ENCODE measurements at places on chromosomes 4 and X.

DNA sequence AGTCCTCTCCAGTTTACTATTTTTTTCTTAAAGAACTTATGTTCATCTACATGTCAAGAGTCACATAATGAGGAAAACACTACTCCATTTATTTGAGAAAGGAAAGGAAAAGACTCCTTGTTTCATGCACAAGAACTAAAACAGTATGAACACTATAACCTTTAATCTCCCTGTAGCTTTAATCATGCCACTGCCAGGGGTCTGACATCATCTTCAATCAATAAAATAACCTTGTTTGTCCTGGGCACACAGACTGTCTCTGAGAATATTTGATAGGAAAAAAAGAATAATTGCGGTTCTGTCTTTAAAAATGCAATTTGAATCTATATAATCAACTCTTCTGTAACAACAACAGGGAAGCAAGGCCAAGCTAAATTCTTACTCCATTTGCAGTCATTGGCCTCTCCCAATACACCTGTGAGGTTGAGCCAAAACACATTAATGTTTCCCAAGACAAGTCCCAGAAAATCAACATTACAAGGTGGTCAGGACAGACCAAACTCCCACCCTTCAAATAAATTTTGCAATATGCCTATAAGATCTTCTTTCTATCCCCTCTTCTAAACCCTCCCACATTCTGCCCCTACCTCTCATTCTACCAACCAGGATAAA, 13.2 kb downstream of the AMOT start:
- DNase-seq: no peak

- DNase-seq: no peak
Observed at GRCh38 chrX:136196691-136197155, 49.4 kb downstream of the FHL1 start.

DNA sequence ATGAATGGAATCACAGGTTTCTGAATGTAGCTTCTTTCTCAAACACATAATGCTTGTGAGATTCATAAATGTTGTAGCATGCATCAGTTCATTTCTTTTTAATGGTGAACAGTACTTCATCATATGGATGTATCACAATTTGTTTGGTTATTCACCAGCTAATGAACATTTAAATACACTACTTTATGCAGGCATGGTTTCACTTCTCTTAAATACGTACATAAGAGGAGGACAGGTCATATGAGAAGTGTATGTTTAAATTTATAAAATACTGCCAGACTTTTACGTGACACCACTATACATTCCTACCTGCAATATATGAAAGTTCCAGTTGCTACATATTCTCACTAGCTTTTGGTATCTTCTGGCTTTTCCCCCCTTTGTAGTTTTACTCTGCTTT, 65.4 kb downstream of the ANKRD17 start:
- no peak for DNase-seq

GRCh38 chrX:9392445-9392844, 72.4 kb upstream of the TBL1X start:
- no peak for DNase-seq

DNA sequence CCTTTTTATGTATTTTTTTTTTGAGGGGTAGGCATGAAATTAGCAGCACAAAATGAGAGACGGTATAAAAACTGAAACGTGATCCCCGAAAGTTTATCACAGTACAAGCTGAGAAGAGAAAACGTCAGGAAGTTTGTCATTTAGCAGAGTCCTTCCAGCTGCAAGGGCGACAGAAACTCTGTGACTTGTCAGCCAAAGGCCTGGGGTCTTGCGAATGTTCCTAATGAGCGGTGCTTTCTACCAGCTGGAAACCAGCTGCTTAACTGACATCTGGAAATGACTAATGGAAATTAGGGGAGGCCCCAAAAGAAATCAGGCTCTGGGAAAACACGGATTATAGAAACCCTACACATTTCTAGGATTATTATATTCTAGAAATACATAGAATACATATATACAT, 66.5 kb downstream of the CHRNA9 start:
- no peak for DNase-seq

- DNase-seq: no peak
Observed at GRCh38 chr4:92501456-92501855, 197.7 kb downstream of the GRID2 start.

GRCh38 chr4:15955670-15956069, 7.3 kb downstream of the FGFBP2 start:
- DNase-seq: no peak

GRCh38 chr4:92253986-92254671, 49.6 kb upstream of the GRID2 start:
- no peak for DNase-seq

DNA sequence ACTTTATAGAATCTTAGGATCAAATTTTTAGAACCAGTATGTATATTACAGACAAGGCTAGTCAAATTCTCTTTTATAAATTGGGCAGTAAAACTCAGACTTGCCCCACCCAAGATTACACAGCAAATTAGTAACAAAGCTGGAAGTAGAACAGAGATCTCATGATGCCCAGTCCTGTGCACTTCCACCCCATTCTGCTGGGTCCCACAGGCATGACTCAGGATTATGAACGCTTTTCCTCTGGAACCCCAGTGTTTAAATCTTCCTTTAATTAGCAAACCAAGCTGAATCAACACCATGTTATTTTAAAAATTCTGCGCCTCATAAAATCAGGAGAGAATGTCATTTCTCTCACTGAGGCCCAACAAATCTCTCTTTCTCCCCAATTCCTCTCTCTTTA, 1.5 kb upstream of the IL13RA2 start:
- DNase-seq: no peak

DNA sequence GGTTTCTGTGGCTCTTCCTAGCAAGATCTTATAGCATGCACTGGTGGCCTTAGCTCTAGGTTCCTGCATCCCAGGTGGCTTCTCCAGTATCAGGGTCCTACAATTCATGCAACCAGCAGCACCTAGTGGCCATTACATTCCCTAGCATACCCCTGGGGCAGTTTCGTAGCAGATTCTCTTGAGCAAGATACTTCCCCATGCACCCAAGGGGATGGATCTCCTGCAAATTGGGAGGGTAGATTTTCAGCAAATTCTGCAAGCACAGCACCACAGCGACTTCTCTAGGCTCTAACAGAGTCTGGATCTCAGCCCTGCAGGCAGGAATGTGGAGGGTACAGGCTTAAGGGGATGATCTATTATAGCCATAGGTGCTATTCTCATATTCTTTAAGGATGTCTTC, 13.1 kb upstream of the SLC9B1 start:
- peak; percentile 38 for DNase-seq

GRCh38 chr4:81549984-81550383, 78.3 kb upstream of the RASGEF1B start:
- peak; percentile 2 for DNase-seq

DNA sequence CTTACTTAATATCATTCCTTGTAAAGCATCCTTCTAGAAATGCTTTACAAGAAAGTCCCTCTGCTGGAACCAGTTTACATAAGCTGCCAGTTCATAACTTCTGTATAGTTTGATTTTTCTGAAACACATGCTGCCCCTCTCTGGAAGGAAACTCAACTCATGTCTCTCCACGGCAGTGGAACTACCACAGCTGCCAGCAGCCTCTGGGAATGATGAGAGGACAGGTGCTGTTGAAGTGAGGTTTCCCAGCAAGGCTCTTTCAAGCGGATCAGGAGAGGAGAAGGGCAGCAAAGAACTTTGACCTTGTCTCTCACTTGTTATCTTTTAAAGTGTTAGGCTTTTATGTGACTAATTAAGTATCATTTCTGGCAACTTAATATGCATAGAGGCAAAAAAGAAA, 7.3 kb downstream of the GRPR start:
- no peak for DNase-seq

- no peak for DNase-seq
Observed at GRCh38 chrX:2701600-2701999, 10.5 kb downstream of the CD99 start.

DNA sequence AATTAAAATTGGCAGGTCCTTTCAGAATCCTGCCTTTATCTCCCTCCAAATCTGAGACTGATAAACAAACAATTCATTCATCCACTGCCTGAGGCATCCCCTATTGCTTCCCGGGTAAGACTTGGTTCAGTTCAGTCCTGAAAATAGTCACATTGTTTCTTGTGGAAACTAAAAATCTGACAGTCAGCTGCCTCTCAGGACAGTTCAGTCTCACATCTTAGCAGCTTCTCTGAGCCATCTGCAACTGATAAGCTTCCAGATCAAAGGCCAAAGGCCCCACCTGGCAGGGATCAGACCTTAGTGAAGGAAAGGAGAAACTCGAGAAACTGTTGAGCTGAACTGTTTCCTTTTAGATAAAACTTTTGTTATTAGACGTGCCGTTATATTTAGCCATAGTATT, 264.5 kb downstream of the IL15 start:
- no peak for DNase-seq

GRCh38 chr4:38678078-38678477, 14.1 kb downstream of the KLF3 start:
- peak; percentile 69 for DNase-seq

- DNase-seq: no peak
Observed at GRCh38 chr4:30862196-30862595, 142.0 kb downstream of the PCDH7 start.

- DNase-seq: no peak
Observed at GRCh38 chr4:124179506-124180186, 532.9 kb downstream of the ANKRD50 start.

GRCh38 chrX:42934020-42934726, 156.2 kb upstream of the PPP1R2C start:
- DNase-seq: no peak

GRCh38 chr4:11480683-11481082, 52.0 kb upstream of the HS3ST1 start:
- DNase-seq: no peak

DNA sequence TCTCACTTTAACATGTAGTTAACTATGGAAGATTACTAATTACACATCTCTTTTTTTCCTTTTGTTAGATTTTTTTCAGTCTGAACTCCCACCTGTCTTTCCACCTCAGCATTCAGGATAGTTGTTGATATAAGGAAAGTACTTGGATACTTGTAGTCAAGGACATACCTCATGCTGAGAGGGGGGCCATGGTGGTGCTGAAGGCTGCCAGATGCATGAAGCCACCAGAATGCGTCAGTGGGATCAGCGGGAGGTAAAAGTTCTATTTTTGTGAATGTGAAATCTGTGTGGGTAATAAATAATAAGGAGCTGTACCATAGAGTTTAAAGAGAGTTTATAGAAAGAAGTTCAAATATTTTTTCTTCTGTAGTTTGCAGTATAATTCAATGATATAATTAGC, 13.1 kb upstream of the NDST4 start:
- DNase-seq: no peak

DNA sequence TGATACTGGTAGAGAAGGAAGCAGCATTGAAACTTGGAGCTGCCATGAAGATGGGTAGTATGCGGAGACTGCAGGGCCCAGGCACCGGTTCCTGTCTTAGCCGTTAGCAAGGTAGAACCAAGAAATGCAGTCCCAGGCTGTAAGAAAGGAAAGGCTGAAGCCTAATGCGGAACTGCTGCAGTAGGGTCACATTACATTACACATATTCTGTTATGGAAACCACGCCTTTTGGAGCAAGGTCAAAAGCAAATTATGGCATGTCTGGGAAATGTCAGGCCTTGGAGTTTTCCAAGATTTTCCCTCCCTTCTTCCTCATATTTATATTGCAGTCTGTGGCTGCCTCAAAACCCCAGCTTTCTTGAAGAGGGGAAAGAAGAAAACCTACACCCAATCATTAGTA, 204.8 kb upstream of the RASGEF1B start:
- no peak for DNase-seq
